Activated CD4-positive, alpha-beta T cell treated with anti-CD3 and anti-CD28 coated beads, Interleukin-2, amount 10 ng/mL, durations not matched to agents 24 days and 14 days (primary cell): ENCODE measurements at places on chromosomes 12 and 14.

GRCh38 chr14:98133806-98134205, 1138.2 kb downstream of the BCL11B start:
- no peak for DNase-seq

DNA sequence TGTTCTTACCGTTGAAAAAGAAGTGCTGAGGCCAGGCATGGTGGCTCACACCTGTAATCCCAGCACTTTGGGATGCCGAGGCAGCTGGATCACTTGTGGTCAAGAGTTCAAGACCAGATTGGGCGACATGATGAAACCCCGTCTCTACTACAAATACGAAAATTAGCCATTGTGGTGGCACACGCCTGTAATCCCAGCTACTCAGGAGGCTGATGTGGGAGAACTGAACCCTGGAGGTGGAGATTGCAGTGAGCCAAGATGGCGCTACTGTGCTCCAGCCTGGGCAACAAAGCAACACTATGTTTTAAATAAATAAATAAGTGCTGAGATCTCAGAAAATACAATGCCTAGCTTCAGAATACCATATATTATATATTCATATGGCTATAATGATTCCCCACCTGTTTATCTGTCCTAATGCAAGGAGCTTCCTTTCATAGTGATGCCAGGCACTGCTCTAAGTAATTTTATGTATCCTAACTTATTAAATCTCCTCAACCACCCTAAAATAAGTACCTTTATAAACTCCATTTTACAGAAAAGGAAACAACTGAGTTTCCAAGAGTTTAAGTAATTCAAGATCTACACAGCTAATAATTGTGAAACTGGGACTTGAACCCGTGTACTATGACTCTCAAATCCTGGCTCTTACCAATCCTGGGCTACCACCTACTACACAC, 7.3 kb downstream of the PHLDA1 start:
- DNase-seq: no peak

- no peak for DNase-seq
Measured at GRCh38 chr12:40153432-40153831, 47.6 kb upstream of the SLC2A13 start.

- DNase-seq: no peak
Measured at GRCh38 chr14:69135133-69135532, 17.8 kb downstream of the DCAF5 start.

- DNase-seq: no peak
Measured at GRCh38 chr14:66746316-66747006, 238.5 kb downstream of the GPHN start.

DNA sequence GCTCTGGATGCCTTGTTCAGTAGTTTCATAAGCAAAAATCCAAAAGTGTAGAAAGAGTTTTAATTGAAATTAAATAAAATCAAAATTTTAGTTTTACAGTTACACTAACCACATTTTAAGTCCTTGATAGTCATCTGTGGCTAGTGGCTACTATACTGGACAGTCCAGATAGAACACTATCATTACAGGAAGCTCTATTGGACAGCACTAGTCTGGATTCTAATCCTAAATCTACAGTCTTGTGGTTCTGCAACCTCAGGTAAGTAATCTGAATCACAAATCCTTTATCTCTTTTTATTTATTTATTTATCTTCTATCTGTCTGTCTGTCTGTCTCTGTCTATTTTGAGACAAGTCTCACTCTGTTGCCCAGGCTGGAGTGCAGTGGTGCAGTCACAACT, 18.0 kb downstream of the RAP1B start:
- no peak for DNase-seq

DNA sequence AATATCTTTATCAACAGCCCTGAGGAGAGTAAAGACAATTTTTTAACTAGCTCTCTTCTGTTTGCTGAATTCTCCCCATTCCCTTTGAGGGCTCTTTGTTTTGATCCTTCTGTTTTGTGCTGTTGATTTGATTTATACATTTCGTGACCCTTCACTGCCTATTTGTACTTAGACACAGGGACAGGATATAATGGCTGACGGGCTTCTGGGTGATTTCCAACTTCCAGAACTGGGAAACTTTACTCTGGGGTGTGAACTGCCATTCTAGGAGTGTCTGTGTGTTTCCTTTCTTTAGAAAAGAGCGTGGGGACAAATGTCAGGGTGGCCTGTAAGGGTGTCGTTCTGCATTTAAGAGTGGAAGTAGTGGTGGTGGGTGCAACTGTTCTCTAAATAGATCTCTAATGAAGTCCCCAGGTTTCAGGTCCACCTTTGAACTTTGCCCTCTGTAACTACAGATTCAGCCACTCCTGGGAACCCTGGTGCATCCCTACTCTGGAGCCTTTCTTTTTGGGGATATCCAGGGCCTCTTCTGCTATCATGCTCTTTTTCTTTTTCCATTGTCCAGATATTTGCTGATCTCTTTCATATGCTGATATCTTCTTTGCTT, 22.3 kb upstream of the SSPN start:
- DNase-seq: no peak

DNA sequence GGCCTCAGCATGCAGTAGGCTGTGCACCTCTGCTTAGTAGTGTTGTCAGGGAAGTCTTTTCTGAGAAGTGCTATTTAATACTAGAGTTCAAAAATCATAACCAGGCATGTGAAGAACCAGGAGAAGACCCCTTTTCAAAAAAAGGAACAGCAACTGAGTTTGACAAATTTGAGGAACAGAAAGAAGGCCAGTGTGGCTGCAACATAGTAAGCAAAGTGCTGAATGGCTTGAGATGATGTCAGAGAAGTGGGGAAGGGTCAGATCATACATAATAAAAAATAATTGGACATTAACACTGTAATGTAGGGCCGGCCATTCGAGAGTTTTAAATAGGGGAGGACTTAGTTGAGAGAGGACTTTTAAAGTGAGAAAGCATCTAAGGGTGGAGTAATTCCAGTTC, 11.1 kb upstream of the CNTN1 start:
- no peak for DNase-seq

DNA sequence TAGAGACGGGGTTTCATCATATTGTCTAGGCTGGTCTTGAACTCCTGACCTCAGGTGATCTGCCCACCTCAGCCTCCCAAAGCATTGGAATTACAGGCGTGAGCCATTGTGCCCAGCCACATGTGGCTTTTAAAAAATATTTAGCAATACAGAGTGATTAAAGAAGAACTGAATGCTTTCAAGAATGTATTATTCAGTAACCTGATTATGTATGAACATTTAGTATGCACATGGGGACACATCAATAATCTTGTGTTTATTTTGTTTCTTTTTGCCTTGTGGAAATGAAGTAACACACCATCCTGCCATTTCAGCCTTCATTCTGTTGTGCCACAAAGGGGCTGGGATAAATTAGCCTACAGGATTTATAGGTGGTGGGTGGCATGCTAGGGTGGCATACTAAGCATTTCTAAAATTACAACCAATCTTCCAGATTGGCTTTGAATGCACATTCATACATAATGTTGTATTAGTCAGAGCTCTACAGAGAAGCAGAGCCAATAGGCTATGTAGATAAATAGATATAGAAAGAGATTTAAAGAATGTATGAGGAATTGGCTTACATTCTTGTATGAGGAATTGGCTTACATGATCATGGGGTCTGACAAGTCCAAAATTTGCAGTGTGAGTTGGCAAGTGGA, 25.5 kb upstream of the TXNRD1 start:
- no peak for DNase-seq

DNA sequence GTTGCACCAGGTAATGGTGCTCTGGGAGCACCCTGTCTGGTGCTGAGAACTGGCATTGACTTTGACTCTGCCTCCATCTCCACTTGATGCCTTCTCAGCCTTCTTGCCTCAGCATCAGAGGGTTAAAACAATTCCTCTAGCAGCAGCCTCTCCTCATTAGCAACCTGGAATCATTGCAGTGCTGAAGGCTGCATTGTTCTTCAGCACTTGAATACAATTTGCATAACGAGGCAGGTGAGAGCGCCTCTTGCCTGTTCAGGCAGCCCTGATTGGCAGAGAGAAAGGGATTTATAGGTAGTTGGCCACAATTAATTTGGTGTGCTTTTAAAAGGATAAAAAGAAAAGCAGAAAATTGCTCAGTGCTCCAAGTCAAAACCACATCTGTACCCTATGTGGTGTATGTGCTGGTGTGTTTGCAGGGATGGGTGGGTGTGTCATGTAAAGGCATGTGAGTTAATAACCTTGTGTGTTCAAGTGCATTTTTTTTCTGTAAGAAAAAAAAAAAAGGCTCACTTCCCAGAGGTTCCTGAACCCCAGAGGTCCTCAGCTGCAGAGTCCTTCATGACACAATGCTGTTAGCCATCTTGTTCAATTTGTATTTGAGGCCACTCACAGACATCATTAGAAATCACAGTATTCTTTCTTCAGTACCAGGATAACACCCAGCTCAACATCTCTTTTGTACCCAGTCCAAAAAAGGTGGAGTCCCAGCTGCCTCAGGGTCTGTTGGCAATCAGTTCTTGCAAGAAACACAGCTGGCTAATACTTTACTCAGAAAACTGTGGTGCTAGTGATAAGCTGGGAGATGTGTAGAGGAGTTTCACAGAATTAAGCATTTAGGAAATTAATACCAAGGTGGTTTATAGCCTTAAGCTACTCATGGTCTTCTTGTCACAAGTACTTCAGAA, 385.6 kb downstream of the GRIN2B start:
- DNase-seq: no peak

GRCh38 chr12:121575952-121576625, 4.7 kb downstream of the KDM2B start:
- DNase-seq: no peak
